Myocyte (in vitro differentiated cells): ENCODE measurements at places on chromosomes 11 and 22.
A peak's percentile ranks its signal among the peaks of the same experiment; 100 is the strongest.

DNA sequence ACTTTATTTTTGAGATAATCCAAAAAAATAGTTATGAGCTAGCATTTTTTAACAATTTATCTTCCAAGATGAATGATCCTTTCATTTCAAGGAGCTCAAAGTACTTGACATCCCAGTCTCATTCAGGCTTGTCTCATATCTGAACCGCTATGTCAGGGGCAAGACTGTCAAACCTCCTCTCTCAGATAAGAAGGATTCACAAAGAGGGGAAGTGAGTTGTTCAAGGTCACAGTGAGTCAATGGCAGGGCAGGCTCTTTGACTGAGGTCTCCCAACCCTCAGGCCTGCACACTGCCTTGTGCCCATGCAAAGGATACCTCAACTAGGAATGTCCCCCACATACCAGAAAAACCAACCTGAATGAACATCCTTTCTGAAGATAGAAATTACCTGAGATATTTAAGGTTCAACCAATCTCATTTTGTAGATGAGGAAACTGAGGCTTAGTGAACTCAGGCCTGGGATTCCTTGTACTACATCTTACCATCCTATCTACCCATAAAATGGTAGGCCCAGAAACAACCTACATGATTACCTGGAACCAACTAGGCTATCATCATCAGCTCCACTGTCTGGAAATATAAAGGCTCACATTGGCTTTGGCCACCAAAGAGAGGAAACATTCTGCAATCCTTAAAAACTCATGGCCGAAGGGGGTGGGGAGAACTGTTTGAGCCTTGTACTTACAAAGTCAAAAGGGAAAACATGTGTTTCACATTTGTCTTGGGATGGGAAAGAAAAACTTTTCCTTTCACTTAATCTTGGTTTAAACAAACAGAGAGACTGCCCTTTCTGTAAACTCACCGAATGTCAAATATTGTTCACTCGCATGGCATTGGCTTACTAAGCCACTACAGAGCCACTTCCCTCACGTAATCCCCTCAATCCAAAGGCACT lies 51.1 kb downstream of the LIF start:
- DNase-seq: no peak

DNA sequence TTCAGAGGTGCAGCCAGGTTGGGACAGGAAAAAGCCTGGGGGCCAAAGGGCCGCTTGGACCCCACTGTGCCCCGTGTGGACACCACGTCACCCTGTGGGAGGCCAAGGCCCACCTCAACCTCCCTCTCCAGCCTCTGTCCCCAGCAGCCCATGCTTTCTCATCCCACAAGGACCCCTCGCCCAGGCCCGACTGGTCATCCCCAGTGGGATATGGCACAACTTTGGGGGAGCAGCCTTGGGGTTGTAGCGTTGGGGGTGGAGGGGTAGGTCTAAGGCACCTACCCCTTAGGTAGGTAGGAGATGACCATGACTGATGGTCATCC lies 44.0 kb downstream of the IGF2 start:
- DNase-seq: no peak

GRCh38 chr22:47367993-47368945 lies 605.8 kb downstream of the TBC1D22A start:
- DNase-seq: peak; percentile 93

DNA sequence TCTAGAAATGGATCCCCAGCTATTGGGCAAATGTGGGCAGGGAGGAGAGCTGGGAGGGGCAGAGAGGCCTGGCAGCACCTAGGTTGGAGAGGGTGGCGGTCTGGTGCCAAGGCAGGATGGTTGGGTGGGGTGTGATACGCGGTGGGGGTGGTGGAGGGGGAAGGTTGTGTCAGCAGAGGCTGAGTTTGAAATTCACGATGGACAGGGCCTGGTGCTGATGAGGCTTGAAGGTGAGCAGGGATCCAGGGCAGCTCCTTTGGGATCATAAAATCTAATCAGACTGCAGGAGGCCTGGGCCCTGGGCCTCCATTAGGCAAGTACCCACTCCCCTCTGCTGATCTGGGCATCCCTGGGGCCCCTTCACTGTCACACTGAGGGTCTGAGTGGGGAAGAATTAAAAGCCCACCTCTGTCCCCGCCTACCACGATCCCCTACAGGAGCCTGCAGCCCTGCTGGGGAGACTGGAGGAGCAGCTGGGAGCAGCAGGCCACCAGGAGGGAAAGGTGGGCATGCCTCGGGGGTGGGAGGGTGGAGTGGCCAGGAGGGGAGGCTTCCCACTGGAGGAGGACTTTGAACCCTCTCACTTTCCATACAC lies 24.0 kb downstream of the IGLL1 start:
- no peak for DNase-seq

- DNase-seq: peak; percentile 94
Observed at GRCh38 chr22:19522190-19522880, 1.9 kb downstream of the CLDN5 start.

GRCh38 chr11:84626256-84626655 lies 1000.9 kb downstream of the DLG2 start:
- no peak for DNase-seq

DNA sequence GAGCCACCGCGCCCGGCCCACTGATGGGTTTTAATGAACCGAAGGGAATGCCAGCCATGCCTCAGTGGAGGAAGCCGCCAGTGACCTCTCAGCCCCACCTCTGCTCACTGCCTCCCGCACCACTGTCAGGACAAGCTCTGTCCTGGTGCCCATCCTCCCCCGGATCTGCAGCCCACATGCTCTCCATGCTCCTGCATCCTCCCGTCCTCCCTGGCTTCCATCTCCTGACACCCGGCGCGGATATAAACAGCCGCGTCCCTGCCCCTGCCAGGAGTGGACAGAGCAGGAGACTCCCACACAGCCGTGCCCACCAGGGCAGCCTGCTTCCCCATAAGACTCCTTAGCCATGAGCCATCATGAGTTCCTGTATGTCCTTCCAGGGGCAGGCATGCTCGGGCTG lies 26.9 kb downstream of the MACROD1 start:
- DNase-seq: no peak

- no peak for DNase-seq
Observed at GRCh38 chr11:113397212-113397611, 9.6 kb downstream of the ANKK1 start.

- no peak for DNase-seq
Observed at GRCh38 chr22:28053896-28054818, 135.1 kb upstream of the PITPNB start.

GRCh38 chr22:36330655-36331305 lies 57.0 kb downstream of the MYH9 start:
- DNase-seq: peak; percentile 64

- no peak for DNase-seq
Observed at GRCh38 chr22:27080863-27081262, 423.5 kb downstream of the MIAT start.

GRCh38 chr22:17086296-17086695 lies 1.5 kb downstream of the IL17RA start:
- DNase-seq: no peak

- no peak for DNase-seq
Observed at GRCh38 chr11:73956876-73957653, 6.2 kb downstream of the DNAJB13 start.

DNA sequence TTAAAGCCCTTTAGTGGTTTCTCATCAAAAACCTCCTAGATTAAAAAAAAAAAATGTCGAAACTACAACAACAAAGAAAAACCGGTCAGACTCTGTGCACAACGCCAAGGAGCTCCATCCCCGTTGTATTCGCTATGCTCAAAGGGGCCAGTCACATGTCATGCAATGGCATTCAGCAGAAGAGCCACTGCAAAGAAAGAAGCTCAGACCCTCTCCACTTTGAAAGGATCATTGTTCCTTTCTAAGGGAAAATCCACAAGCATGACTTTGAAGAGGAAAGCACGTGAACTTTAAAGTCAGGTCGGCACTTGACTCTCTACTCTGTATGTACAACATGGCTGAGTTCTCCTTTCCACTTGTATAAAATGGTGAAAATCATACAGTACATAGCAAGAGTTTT lies 655.6 kb downstream of the ETS1 start:
- DNase-seq: no peak

GRCh38 chr11:21640491-21640890 lies 552.4 kb upstream of the ANO5 start:
- DNase-seq: no peak

DNA sequence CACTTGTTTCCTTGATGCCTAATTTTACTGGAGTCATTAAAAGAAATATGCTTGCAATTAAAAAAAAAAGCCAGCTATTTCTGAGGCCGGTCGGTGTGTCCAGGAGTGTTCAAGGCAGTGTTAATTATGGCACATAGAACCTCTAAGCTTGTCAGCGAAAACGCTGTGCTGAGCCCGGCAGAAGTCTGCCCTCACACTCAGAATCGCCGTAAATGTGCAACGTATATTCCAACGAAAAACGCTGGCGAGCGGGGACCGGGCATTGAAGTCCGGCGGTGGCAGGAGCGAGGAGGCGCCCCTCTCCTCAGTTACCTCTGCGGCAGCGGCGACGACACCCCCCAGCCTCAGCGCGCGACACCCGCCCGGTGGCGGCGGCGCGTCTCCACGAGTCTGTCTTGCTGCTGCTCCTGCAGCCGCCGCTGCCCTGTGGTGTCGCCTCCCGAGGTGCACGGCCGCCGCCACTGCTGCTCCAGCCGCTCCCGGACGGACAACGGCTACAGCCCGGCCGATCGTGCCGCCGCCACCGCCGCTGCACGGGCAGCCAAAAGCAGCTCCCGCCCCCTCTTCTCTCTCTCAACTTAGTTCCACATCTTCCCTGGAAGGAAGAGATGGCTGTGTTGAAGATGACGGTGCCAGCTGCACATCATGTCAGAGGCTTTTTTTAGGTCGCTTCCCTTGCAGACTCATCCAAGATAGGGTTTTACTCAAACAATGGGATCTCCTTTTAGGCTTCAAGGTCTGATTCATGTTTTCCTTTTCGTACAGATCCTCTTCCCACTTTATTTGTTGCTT lies 56.0 kb downstream of the JAM3 start:
- peak; percentile 89 for DNase-seq

- DNase-seq: peak; percentile 19
Observed at GRCh38 chr11:62141111-62142042, 17.6 kb downstream of the INCENP start.

- no peak for DNase-seq
Observed at GRCh38 chr22:43560651-43561050, 148.8 kb downstream of the MPPED1 start.
